ENCODE measurements at places on chromosomes 7 and 10.

GRCh38 chr7:46146454-46147255 is 225.6 kb upstream of the IGFBP3 start:
- DNase-seq = no peak

GRCh38 chr7:27079234-27079975 is 16.4 kb downstream of the HOXA1 start:
- peak; percentile 26 for DNase-seq

- DNase-seq = peak; percentile 66
Observed at GRCh38 chr10:102024799-102025198, 31.2 kb downstream of the ARMH3 start.

GRCh38 chr10:97915346-97916131 is 65.9 kb downstream of the GOLGA7B start:
- no peak for DNase-seq
